KG1 (cell line): ENCODE measurements at places on chromosomes 6 and 20.

DNA sequence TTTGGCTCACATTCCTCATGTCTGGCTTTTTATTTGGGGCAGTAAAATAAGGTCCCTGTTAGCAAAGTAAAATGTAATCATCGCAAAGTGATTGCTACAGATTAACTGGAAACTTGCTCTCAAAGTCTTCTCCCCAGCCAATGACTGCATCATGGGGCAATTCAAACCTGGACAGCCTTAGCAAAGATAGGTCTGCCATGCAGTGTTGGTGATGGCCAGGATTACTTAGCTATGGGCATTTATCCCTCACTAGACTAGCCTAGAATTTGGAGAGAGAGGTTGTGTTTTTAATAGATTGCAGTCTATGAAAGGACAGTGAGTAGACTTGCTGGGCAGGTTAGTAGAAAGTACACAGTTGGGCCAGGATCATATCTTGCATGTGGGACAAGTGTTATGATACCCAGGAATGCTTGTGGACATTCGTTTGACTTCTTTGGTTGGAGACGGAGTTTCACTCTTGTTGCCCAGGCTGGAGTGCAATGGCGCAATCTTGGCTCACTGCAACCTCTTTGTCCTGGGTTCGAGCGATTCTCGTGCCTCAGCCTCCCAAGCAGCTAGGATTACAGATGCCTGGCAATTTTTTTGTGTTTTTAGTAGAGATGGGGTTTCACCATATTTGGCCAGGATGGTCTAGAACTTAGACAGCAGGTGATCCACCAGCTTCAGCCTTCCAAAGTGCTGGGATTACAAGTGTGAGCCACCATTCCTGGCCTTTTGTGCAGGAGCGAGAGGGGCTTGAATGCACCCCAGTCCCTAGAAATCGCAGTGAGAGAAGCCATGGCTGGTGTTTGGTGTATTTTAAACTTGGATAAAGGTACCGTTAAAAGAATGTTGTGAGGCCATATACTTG lies 3.4 kb downstream of the RPS12 start:
- DNase-seq = no peak

DNA sequence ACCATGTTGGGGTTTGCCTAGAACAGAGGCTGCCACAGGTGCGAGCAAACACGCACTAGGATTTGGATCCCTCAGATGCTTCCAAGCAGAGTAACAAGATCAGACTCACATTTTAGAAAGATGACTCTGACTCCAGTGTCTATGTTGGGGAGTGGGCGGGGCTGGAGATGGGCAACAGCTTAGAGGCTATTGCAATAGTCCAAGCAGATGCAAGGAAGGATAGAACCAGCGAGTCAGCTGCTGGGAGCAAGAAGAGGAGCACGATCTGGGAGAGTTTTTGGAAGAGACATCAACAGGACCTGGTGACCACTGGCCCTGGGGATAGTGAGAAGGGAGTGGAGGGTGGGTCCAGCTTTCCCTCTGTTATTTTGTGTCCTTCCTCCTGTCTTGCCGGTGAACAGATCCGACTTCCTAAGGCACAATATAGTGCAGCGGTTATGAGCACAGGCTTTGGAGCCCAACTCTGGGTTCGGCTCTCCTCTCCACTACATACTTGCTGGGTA lies 52.7 kb downstream of the FGD2 start:
- DNase-seq = no peak

DNA sequence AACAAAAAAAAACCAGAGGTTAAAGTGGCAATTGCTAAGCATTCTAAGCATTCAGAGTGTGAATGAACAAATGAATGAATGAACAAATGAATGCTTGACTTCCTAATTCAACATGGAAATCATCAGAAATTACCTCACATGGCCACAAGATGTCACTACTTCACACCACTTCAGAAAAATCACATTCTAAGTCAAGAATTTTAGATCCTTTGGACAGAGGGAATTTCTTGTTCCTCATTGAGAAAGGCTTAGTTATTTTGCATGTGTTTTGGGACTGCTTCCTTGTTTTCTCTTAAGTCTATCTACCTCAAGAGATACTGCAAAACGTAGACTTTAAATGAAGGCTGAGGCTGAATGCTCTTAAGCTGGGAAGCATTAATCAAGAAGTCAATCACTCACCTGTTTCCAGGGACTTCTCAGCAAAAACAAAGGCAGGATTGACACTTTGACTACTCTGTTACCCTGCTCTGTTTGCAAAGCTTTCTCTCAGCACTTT lies 120.2 kb downstream of the MBOAT1 start:
- DNase-seq = peak; percentile 4

DNA sequence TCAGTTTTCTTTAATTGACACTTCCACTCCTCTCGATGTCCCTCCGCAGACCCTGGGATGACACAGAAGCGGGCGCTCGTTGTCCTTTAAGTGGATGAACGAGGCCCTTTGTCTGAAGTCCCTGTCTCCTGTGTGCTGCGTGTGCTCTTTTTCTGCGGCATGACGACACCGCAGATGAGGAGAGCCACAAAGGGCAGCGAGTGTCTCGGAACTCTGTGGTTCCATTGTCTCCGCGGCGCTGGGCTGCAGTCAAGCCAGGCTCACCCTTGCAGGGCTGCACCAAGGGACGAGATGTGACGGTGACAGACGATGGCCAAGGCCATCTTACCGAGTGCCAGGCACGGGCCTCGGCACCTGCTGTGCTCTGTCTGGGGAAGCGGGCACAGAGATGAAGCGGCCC lies 10.6 kb downstream of the PRR18 start:
- no peak for DNase-seq

DNA sequence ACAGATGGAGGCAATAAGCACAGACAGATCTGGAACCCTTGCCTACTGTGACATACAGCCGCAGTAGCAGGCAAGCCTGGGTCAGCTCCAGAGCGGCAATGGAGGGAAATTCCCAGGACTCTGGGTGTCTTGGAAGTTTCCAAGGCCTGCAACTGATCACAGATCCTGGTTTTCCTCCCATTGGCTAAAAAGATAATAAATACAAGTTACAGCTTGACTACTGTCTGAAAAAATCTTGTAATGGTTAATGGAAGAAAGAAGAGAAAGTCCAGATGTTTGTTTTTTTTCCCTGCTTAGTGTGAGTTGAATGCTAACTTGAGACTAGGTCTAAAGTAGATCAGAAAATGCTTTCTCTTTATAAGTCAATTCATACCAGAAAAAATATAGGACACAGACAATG lies 307.6 kb downstream of the ALDH8A1 start:
- no peak for DNase-seq
